ENCODE measurements at places on chromosomes 3 and 15.

DNA sequence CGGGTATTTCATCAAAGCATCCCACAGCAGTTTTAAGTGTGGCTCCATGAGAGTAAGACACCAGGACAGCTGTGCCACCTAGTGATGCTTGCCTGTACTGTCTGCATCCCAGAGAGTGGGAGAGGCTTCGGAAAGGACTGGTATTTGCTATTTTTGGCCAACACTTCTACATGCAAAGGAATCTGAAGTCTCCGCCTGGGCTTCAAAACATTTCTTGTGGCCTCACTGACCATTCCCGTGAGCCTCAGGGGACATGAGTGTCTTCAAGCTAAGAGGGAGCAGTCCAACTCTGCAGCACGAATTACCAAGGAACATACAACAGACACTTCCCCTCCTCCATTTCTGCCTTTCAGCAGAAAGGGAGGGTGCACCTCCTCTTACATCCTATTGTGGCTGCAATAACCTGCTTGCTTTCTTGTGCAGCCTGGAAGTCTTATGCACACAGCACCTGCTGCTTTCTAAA, 177.5 kb downstream of the RORA start:
- DNase-seq = no peak

GRCh38 chr3:140323561-140323960, 354.3 kb upstream of the TRIM42 start:
- DNase-seq = no peak

DNA sequence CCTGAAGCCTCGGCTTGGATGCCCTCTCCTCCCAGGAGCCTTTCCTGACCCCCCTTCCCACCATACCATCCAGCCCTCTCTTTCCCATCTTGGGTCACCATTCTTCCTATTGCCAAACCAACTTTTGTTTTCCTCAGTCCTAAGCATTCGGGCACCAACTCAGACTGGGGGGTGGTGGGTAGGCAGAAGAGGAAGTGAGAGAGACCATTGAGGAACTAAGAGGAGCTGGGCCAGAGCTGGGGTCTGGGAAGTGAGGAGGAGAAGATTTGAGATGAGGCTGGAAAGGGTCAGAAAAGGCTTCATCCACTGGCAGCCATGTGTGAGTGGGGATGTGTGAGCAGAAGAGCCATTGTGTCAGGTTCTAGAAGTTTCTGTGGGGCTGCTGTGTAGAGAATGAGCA, 37.7 kb downstream of the TKT start:
- no peak for DNase-seq

- no peak for DNase-seq
Observed at GRCh38 chr15:58864602-58865424, 68.7 kb downstream of the SLTM start.

GRCh38 chr15:83210619-83211018, 3.0 kb upstream of the HDGFL3 start:
- no peak for DNase-seq

DNA sequence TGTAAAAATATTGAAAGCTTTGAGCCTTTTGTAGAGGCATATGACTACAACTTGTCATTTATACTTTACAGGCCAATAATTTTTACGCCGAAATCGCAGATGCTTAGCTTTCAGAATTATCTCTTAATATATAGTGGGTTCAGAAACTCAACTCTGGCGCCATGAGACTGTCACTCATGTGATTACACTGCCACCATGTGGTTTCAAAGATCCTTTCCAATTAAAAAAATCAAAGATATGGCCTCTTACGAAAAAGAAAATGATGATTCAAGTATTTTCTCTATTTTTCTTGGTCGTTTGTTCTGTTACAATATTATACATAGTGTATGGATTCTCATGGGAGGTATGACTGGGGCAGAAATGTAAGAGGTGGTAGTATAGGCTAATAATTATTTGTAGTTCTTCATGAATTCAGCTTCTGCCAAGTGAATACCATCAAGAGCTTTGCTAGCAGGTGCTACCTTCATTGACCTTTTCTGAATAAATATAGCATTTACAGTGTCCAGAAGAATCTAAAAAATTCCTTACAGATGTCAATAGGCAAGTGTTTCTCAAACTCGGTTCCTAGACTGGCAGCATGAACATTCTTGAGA, 751.7 kb upstream of the GOLIM4 start:
- DNase-seq = no peak

DNA sequence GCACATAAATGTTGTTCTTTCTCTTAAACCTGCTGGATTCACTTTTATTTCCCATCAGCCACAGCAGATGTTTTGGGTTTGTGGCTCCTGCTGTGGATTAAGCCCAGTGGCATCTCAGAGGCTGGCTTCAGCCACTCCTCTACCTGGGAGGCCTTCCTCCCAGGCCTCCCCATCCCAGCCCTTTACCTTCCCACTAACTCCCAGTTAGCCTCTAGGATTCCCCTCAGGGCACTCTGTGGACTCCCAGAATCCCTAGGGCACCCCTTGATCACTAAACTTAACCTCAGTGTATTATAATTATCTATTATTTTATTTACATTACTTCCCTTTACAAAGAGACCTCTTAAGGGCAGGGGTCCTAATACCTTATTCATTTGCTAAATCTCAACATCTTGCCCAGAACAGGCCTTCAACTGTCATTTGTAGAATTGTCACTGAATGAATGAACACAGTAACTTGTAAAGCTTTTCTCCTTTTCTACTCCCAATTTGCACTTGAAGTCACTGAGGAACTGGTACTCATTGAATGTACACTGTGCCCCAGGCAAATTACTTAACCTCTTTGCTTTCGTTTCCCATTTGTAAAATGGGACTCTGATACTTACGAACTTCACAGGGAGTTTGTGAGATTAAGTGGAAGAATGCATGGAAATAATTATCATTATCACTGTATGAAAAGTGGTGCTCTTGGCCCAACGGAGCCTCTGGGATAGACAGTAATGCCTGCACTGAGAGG, 8.3 kb downstream of the CCDC13 start:
- DNase-seq = no peak

DNA sequence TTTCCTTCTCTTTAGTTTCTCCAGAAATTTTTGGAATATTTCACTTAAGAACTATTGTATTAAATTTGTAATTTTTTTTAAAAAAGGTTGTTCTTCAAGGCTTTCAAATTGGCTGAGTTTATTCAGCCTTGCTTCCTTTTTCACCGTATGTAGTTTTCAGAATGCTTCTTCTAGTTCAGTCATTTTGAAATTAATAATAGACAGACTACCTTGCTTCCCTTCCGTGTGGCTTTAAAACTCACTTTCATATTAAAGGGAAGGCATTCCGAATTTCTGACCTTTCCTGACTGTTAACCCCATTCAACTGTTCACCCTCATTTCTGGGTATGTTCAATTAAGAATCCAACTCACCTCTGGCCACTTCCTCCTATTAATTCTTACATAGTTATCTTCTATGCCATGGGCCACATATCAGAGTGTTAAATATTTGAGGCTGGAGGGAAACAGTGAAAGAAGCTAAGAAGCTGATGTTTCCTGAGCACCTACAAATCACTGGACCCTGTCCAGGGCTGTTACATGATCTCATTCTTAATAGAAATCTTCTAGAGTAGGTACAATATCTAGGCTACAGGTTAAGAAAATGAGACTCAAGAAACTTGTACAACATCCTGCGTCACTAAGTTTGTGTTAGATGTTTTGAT, 237.5 kb downstream of the P3H2 start:
- no peak for DNase-seq

DNA sequence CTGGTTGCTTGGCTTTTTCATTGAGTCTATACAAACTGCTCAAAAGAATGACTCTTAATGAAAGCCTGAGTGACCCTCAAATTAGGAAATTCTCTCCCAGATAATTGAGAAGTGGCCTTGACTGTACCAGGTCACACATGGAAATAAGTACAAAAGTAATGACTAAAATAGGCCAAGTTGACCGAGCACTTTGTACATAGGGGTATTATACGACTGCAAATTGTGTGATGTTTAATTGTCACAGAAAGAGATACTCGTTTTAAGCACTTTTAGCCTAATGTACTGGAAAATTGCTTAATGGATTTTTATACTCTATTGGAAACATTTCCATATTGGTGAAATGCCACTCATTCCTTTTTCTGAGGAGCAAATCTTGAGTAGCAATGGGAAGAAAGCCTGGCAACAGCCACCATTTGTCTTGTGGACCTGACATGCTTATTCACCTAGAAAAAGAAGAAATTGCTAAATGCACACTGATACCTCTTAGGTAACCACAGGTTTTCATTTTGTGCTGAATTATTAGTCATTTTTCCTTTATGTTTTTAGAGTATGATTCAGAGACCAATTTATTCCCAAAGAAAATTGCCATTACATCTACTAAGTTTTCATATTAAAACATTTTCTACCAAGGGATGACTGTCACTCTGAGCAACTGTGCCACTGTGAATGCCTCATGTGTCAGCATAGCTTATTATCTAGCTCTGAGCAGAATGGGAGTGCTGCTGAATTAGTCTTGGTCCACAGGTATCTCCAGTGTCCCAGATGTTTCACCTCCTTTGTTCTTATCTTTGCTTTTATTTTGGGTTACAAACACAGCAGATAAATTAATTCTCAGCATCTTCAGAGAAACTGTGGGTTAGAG, 8.9 kb upstream of the PXK start:
- no peak for DNase-seq

- DNase-seq = no peak
Observed at GRCh38 chr15:80459818-80460217, 55.6 kb downstream of the ARNT2 start.

GRCh38 chr3:123075359-123075758, 8.5 kb downstream of the PDIA5 start:
- DNase-seq = no peak

GRCh38 chr3:120802916-120803315, 60.4 kb downstream of the GTF2E1 start:
- no peak for DNase-seq

GRCh38 chr3:38586546-38587520, 62.7 kb downstream of the SCN5A start:
- DNase-seq = no peak

DNA sequence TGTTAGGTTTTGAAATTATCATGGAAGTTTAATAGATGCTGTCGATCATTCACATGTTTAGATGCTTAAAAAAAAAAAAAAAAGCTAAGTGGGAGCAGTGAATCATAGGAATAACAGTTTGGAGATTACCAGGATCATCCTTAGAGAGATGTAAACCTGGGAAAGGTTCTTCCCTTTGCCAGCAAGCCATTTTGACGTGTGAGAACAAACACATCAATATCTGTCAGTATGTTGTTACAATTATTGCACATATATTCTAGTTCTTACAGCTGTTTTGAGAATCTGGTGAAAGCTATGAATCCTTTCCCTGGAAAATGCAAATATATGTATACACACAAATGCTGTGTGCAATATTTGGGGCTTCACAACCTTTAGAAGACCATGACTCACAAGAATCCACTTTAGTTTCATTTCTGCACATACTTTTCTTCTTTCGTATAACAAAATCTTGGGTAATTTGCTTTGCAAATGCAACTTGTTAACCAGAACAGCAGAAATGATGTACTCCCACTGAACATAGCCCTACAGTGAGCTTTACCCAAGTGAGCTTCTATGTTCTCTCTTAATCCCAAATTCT, 12.0 kb downstream of the NFKBIZ start:
- no peak for DNase-seq

GRCh38 chr3:66385066-66385465, 115.8 kb downstream of the LRIG1 start:
- no peak for DNase-seq

GRCh38 chr3:182484682-182485081, 308.6 kb upstream of the ATP11B start:
- DNase-seq = no peak

DNA sequence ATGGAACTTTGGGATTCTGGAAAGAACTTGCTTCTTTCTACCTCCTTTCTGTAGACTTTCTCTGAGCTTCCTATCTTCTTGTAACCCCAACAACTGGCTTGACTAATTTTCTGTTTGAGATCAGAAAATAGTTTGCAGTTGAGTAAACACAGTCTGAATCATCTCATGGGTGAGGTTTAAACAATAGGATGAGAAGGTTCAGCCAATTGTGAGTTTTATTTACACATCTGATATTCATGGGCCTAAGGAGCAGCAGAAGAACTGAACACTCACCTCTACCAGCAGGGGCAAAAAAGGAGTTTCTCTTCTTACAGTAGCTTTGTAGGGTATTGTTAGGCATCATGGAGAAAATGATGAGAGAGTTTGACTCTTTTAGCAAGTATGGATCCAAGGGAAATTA, 54.2 kb downstream of the DTWD1 start:
- no peak for DNase-seq

DNA sequence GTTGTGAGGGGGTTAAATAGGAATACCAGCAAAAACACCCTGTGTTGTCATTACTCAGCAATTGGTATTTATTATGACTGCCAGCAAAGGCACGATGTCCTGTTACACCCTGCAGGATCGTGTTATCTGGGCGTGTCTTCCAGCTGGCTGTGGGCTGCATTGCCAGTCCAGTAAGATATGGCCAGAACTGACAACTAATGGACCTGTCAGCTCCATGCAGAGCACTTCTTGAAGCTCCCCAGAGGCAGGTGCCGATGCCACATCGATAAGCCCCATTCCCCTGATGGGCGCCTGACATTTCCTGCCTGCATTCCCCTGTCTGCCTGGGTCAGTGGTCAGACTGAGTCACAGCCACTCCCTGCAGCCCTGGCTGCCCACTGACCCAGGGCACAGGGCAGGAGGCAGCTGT, 79.7 kb upstream of the RASGRF1 start:
- no peak for DNase-seq

DNA sequence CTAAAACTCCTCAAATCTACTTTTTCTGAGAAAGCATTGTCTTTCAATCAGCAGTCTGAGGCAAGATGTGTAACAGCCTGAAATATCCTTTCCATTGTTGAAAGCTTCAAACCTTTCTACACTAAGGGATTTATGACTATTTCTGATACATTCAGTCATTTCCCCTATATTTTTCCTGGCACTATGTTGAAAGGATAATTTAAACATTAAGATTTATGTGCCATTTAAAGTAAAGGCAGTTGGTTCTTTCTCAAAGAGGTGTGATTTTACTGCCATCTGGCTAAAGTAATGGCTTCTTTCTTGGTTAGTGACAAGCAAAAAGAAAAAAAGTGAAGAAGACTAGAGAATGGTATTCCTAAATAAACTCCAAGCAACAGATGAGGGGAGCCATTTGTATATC, 249.6 kb upstream of the COL8A1 start:
- DNase-seq = no peak
